Ovary (tissue), 10 donors: ENCODE measurements at places on chromosomes 1 and 21. TPM values are rescaled to one million over a fixed set of nuclear protein-coding genes. Genes with fewer than 3 reads are reported as not detected.
A peak's percentile ranks its signal among the peaks of the same experiment; 100 is the strongest.

DNA sequence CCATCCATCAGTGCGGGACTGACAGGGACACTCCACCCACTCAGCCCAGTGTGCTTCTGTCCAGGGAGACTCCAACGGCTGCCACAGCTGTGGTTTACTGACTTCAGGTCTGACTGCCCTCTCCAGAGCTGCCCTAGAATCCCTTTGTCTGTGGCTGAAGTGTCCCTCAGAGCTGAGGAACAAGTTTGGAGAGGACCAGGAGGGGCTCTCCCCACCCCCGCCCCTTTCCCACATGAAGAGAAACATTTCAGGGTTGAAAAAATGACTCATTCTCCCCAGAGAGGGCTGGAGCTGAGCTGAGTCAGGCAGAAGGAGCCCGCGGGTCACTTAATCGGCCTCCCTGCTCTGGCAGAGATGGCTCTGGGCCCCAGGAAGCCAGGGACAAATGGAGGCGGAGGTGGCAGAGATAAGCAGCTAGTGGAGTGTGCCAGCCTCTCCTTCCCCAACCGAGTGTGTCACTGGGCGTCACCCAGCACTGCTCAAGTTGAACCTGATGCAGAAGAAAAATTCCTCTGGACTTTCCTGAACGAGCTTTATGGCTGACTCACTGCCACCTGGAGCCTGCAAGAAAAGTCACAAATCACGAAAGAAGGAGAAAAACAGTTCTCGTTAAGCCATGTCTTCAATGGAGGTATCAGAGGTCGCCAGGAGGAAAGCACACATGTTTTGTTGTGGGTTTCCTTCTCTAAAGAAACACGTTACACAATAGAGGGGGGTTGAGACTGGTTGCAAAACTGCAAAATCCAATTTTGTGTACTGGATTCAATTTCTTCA lies 34.3 kb upstream of the ECE1 start:
- no peaks in the 10 kb centered on the region for H3K36me3 ChIP-seq
- H3K27me3 ChIP-seq: no peaks in the 10 kb centered on the region
- H3K4me3 ChIP-seq: no peak overlapping the region
- H3K4me1 ChIP-seq: peaks cover 69% of the 10 kb centered on the region

DNA sequence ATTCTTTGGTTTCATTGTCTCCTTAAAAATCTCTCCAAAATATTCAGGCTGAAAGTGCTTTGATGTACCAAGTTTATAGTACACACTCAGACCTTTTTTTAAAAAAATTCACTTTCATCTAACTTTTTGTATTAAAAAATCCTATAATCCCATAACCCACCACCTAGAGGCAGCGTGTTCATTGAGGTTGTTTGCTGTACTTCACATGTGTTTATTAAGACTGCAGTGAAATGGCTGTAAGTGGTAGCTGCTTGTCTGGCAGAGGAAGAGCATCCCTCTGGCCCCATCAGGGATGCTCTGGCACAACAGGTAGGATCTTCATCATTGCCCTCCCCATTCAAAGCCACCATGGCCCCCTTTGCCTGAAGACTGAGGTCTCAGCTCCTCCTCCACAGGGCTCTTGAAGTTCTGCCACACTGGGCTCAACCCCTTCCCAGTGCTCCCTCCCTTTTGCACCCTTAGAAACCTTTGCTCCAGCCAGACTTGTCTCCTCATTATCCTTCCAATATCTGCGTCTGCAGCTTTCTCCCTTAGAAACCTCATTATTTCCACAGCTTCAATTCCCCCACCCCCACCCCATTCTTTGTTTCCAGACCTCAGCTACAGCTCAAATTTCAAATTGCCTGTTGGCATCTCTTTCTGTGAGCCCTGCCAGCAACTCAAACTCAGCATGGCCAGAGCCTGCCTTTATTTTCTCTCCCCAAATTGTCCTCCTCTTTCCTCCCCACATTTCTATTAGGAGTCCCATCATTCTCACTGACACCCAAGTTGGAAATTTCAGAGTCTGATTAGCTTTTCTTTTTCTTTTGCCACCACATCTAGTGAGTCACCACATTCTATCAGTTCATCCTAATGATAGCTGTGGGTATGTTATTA lies 369.6 kb upstream of the USP24 start:
- H3K4me3 ChIP-seq: no peak overlapping the region
- no peaks in the 10 kb centered on the region for H3K27me3 ChIP-seq
- H3K36me3 ChIP-seq: no peaks in the 10 kb centered on the region
- H3K4me1 ChIP-seq: peaks cover 4% of the 10 kb centered on the region
- H3K27ac ChIP-seq: no peak overlapping the region
- peak; percentile 46 for DNase-seq

GRCh38 chr1:230270185-230270558 lies 156.0 kb downstream of the PGBD5 start:
- DNase-seq: no peak
- H3K4me3 ChIP-seq: no peak overlapping the region
- peaks cover 6% of the 10 kb centered on the region for H3K4me1 ChIP-seq
- H3K36me3 ChIP-seq: no peaks in the 10 kb centered on the region
- H3K27me3 ChIP-seq: no peaks in the 10 kb centered on the region

- H3K27me3 ChIP-seq: no peaks in the 10 kb centered on the region
- H3K27ac ChIP-seq: no peak overlapping the region
- no peak for DNase-seq
- no peaks in the 10 kb centered on the region for H3K4me1 ChIP-seq
- no peaks in the 10 kb centered on the region for H3K36me3 ChIP-seq
Measured at GRCh38 chr1:50995651-50996050, 25.6 kb downstream of the CDKN2C start.

- no peaks in the 10 kb centered on the region for H3K36me3 ChIP-seq
- H3K4me3 ChIP-seq: no peak overlapping the region
Measured at GRCh38 chr1:3968851-3969250, 68.8 kb upstream of the C1orf174 start.

DNA sequence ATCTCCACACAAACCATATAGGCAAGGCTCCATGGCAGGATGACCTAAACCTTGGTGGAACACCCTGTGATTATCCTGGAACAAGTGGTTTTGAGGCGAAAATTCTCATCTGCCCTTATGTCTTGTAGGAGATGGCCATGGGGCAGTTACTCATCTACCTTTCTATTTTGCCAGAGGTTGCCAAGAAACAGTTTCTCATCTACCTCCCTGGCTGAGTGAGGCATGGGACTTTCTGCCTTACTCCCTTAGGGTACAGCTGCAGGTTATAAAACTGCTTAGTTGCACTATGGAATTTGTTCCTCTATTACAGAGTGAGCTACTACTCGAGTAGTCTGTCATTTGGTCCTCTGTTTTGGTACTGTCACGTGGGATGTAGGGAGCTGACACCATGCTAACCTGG lies 31.3 kb upstream of the GUCA2A start:
- no peaks in the 10 kb centered on the region for H3K4me1 ChIP-seq
- H3K4me3 ChIP-seq: no peak overlapping the region
- no peaks in the 10 kb centered on the region for H3K27me3 ChIP-seq
- DNase-seq: no peak
- no peaks in the 10 kb centered on the region for H3K36me3 ChIP-seq

DNA sequence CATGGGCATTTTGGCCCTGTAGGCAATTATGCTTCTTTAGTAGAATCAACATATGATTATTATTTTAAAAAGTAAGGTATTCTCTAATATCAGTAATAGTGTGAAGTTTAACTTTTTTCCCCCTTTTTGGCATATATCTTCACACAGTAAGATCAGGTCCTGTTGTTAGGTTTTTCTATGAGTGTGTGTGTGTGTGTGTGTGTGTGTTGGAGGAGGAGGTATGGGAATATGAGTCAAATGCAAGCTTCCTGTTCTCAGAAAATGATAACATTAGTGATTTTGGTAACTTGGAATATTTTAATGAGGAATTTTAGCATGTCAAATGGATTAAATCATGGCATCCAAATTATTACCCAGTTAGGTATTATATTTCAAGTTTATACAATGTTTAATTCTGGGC lies 65.8 kb upstream of the BCL10 start:
- H3K27me3 ChIP-seq: no peaks in the 10 kb centered on the region
- H3K36me3 ChIP-seq: no peaks in the 10 kb centered on the region
- no peak for DNase-seq
- H3K4me1 ChIP-seq: peaks cover 3% of the 10 kb centered on the region

DNA sequence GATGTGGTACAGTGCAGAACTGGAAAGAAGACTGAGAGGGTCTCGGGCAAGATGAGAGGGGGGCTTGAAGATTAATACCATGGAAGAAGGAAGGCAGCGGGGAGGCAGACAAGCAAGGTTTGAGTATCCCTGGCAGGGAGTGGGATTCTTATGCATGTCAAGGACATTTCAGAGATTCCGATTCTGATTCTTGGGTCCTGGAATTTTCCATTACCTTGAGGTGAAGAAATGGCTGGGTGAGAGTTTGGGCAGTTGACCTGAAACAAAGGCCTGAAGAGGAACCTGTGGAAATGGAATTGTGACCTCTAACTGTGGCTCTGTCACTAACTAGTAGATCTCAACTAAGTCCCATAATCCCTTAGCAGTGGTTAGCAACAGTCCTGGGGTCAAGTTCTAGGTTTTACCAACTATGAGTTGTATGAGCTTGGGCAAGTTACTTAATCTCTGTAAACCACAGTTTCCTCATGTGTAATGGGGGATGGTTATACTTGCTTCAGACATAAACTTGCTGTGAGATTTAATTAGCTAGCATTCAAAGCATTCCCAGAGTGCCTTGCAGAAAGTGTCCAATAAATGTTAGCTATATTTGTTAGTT lies 8.6 kb upstream of the ACTN2 start:
- no peak overlapping the region for H3K27ac ChIP-seq
- H3K4me3 ChIP-seq: no peak overlapping the region
- H3K27me3 ChIP-seq: no peaks in the 10 kb centered on the region
- DNase-seq: no peak
- H3K4me1 ChIP-seq: peaks cover 2% of the 10 kb centered on the region

- peaks cover 8% of the 10 kb centered on the region for H3K4me1 ChIP-seq
- H3K36me3 ChIP-seq: no peaks in the 10 kb centered on the region
- H3K4me3 ChIP-seq: no peak overlapping the region
- no peak overlapping the region for H3K27ac ChIP-seq
Measured at GRCh38 chr1:109652402-109652801, 3.5 kb upstream of the GSTM4 start.

Gene ANGPTL1
- polyA plus RNA-seq: 65.7 TPM
